T47D (cell line): ENCODE measurements at places on chromosomes 12 and 14.
A peak's percentile ranks its signal among the peaks of the same experiment; 100 is the strongest.

DNA sequence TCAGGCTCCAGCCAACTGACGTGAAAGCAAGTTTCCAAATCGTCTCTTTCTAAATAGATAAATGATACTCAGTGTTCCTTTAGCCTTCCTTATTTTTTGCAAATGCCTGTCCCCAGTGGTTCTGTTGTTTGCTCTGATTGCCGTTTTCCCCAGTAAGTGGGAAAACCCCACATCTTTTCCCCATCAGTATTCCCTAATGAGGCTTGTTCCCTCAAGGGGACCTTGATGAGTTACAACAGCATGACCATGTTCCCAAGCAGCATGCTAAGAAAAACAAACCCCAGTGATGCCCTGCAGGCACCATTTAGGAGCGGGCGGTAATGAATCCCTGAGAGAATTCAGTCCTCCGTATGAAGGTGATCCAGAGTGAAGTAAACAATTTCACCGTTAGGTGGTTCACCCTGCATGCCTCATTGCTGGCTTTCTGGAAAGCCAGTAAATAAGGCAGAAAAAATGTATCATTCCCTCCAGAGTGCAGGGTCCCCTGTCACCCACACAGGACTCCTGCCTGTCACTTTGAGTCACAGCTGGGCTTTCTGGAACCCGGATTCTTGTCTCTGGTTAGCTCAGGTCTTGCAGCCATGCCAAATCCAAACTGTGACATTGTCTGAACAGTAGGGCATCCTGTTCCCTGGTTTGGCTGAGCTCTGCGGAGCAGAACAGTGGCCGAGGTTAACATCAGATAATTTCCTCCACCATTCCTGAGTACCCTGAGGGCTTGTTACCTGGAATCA is 222.6 kb downstream of the RGS6 start:
- peak; percentile 24 for DNase-seq

- no peak for DNase-seq
These were observed 18.4 kb downstream of the RACGAP1 start for GRCh38 chr12:50006754-50007442.

- DNase-seq, result no peak
These were observed 6.4 kb downstream of the AVPR1A start for GRCh38 chr12:63144556-63144955.

DNA sequence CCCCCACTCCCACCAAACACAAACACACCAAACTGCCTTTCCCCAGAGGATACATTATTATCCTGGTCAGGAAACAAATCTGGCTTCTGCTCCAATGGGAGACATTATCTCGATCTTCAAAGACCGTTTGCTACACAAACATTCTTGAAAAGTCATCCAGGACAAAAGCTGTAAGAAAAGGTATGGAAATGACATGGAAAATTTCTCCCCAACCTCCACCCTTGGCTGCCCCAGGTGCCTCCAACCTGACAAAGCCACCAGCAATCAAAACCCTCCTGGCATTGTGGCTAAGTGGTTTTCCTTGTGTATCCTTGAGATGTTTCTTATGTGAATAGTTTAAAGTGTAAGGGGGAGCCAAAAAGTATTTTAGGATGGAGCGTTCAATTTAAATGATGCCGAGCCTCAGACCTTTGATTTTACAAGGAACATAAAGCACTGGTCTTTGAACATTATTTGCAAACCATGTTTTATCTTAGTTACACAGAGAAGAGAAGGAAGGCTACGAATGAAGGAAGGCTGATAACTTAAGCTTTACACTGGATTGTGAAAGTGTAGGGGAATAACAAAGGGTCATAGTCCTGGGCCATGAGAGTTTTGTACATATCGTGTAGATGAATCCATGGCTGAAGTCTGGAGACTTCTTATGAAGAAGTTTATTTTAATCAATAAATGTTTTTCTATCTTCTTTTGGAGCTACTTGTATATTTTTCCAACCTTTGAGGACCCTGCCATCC is 418.9 kb upstream of the TMTC1 start:
- DNase-seq, result no peak

GRCh38 chr14:88798156-88798555 is 5.4 kb upstream of the EML5 start:
- DNase-seq, result no peak

GRCh38 chr12:130815028-130815741 is 23.9 kb downstream of the STX2 start:
- DNase-seq, result no peak

DNA sequence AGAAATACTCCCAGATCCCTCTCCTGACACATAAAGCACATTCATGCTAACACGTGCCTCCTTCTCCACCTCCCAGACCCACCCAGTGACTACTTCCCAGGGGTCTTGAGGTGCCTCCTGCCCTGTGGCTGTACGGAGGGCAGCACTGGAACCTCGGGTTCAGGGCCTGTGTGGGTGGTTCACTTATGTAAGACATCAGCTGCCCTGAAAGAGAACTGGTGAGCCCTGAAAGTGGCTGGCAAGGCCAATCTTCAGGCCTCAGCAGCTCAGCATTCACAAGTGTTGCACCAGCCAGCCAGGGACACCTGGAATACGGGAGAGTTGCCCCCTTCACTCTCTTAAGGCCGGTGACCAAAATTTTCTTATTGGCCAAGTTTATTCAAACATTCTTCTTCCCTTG is 38.9 kb upstream of the NTF3 start:
- DNase-seq, result no peak
